Fibroblast of villous mesenchyme (primary cell): ENCODE measurements at places on chromosomes 6 and 20. TPM values are rescaled to one million over a fixed set of nuclear protein-coding genes. Genes with fewer than 3 reads are reported as not detected.

DNA sequence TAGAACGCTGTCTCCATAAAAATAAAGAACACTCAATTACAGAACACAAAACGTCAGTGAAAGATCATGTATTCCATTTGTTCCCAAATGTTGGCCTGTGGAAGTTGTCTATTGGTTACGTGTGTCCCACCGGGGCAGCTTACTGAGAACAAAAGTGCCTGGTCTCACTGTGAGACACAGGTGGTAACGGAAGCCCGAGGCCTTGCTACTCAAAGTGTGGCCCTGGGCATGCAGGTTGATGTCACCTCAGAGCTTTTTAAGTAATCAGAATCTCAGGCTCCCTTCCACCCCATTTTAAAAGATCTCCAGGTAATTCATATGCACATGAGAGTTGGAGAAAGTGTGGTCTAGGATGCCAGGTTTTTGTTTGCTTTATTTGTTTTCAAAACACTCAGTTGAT lies 422.5 kb upstream of the OPRM1 start:
- no peak for DNase-seq

DNA sequence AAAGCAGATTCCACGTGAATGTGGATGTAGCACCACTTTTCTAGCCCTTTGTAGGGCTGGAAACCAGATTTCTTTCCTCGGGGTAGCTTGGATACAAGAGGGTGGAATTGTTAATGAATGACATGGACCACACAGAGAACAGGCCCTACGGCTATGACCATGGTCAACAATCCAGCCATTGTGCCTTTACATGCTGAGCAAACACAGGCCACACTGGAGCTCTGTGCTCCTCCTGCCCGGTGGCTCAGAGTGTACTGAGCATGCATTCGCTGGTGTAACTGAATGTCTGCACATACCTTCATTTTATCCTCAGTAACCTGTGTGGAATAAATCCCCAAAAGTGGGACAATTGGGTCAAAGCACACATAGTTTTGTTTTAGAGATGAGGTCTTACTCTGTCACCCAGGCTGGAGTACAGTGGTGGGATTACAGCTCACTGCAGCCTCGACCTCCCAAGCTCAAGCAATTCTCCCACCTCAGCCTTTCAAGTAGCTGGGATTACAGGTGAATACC lies 32.8 kb downstream of the LRP11 start:
- no peak for DNase-seq

The NECAB3 gene
- total RNA-seq, result 22.0 and 23.8 TPM in 2 replicates

- DNase-seq, result no peak
These were observed 209.3 kb upstream of the PDE10A start for GRCh38 chr6:165872311-165872710.

- DNase-seq, result peak; percentile 98
These were observed 45.2 kb downstream of the KIF16B start for GRCh38 chr20:16528078-16528477.

GRCh38 chr20:54566031-54566688 lies 90.8 kb downstream of the DOK5 start:
- DNase-seq, result no peak

The SOBP gene
- 1.3 and 1.9 TPM in 2 replicates for total RNA-seq

The MRPS18B gene
- 79.5 and 81.2 TPM in 2 replicates for total RNA-seq

DNA sequence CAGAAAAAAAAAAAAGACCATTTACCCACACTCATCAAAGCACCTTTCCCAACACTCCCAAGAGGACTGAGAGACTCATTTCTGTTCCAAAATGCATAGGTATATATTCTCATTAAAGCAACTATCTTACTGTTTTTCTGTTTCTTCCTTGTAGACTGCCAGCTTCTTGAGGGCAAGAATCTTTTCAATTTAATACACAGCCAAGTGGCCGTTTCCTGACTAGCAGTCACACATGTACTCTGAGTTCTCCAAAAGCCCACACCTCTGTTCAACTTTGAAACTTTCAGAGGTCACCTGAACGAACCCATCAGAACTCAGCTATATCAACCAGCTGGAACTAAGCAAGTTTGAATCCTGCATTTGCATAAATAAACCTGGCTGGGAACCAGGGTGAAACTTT lies 92.7 kb downstream of the DTNBP1 start:
- DNase-seq, result no peak
